Urinary bladder (tissue), 4 donors: ENCODE measurements at places on chromosomes 3 and 15. TPM values are rescaled to one million over a fixed set of nuclear protein-coding genes. Genes with fewer than 3 reads are reported as not detected.

Gene CHL1
- polyA plus RNA-seq = 10.7 TPM

Gene CLDN18
- not detected for polyA plus RNA-seq

Gene ZNF654
- polyA plus RNA-seq = 6.2 TPM

Gene ADAMTS9
- polyA plus RNA-seq = 20.7 TPM

Gene PIK3CA
- polyA plus RNA-seq = 14.8 TPM

Gene MAP2K5
- polyA plus RNA-seq = 15.4 TPM

Gene PRR20G
- not detected for polyA plus RNA-seq

Gene MUSTN1
- polyA plus RNA-seq = 44.5 TPM

Gene SEMA3G
- 28.5 TPM for polyA plus RNA-seq

Gene HDGFL3
- 34.1 TPM for polyA plus RNA-seq

Gene RTP1
- polyA plus RNA-seq = not detected

Gene KIF23
- polyA plus RNA-seq = 0.79 TPM

Gene RAD54L2
- 5.5 TPM for polyA plus RNA-seq

Gene SLC22A13
- polyA plus RNA-seq = not detected

Gene GP9
- not detected for polyA plus RNA-seq

Gene SUSD5
- 2.2 TPM for polyA plus RNA-seq

Gene AGBL1
- polyA plus RNA-seq = not detected

Gene CCR3
- not detected for polyA plus RNA-seq

Gene GABRR3
- 0.01 TPM for polyA plus RNA-seq

Gene CP
- polyA plus RNA-seq = 12.7 TPM

Gene PCOLCE2
- polyA plus RNA-seq = 82.8 TPM

Gene AP4E1
- 5.3 TPM for polyA plus RNA-seq

Gene PPP1R2
- polyA plus RNA-seq = 47.7 TPM

Gene CELF6
- polyA plus RNA-seq = 3.0 TPM

Gene C3orf22
- not detected for polyA plus RNA-seq

Gene CACNA1D
- 1.6 TPM for polyA plus RNA-seq

Gene ATP8B4
- polyA plus RNA-seq = 6.6 TPM
